RWPE2 (cell line): ENCODE measurements at places on chromosomes 4 and X.

- H3K4me3 ChIP-seq: no peak overlapping the region
- H3K4me1 ChIP-seq: no peaks in the 10 kb centered on the region
- DNase-seq: no peak
- no peaks in the 10 kb centered on the region for H3K36me3 ChIP-seq
- no peak overlapping the region for H3K27ac ChIP-seq
Observed at GRCh38 chrX:49754233-49754857, 58.6 kb upstream of the PAGE1 start.

DNA sequence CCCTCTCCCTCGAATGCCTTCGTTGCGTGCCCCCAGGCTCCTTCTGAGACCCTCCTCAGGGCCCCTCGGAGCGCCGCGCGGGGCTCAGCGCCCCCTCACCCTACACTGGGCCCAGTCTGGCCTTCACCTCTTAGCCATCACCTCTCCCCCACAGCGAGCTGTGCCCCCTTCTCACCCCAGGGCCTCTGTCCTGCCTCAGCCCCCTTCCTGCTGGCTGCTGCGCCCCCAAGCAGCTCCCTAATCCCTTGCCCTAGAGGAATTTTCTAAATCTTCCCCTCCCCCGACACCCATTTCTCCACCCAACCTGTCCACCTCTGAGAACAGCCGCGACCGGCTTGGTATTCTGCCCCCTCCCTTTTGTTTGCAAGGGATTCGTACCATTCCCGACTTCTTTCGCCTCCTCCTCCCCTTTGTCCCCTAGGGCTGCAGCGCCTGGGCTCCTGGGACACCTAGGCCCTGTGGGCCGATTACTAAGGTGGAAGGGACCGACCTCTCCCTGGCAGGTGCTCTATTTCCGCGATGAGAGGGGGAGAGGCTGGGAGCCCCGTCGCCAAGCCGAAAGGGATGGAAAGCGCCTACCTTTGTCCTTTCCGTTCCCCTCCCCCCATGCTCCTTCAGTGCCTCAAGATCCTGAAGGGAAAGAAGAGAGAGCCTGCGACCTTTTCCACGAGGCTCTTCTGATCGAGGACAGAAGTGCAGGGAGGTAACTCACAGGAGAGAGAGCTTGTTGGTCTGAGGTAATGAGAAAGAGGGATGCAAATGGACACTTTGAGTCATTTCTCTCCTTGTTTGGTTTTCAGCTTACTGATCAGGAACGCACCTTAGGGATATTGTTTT, 10.9 kb downstream of the DLG3 start:
- no peaks in the 10 kb centered on the region; the same call in 1 of the 2 replicates for H3K36me3 ChIP-seq
- H3K27me3 ChIP-seq: no peaks in the 10 kb centered on the region
- H3K27ac ChIP-seq: peak overlapping the region; percentile 58
- peak overlapping the region; percentile 60 for H3K4me3 ChIP-seq
- DNase-seq: no peak
- no peaks in the 10 kb centered on the region for H3K4me1 ChIP-seq

- peaks cover 4% of the 10 kb centered on the region for H3K36me3 ChIP-seq
- no peak for DNase-seq
- no peaks in the 10 kb centered on the region for H3K4me1 ChIP-seq
- no peaks in the 10 kb centered on the region for H3K27me3 ChIP-seq
- no peak overlapping the region for H3K4me3 ChIP-seq
Observed at GRCh38 chrX:154030266-154030665, 10.6 kb upstream of the IRAK1 start.

DNA sequence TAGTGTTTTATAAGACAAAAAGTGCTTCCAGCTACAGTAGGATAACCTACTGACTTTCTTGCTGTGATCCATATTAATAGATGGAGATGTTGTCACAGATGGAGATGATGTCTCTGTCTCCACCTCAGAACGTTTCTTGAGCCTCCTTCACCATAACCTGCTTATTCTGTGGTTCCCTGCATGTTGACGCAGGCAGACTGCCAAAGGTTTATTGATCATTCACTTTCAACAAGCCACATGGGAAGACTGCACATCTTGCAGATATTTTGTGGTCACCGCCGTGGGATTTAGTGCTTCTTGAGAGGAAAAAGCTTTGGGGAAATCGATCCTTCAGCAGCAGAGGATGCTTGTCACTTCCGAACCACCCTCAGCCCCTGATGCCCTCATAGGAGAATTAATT, 943.0 kb upstream of the PRKX start:
- no peak for DNase-seq
- H3K36me3 ChIP-seq: no peaks in the 10 kb centered on the region
- H3K27me3 ChIP-seq: no peaks in the 10 kb centered on the region

- H3K27me3 ChIP-seq: no peaks in the 10 kb centered on the region
- no peak for DNase-seq
- H3K4me1 ChIP-seq: peaks cover 6% of the 10 kb centered on the region
- H3K36me3 ChIP-seq: peaks cover 43% of the 10 kb centered on the region
Observed at GRCh38 chr4:55859711-55860110, 6.3 kb downstream of the EXOC1 start.

DNA sequence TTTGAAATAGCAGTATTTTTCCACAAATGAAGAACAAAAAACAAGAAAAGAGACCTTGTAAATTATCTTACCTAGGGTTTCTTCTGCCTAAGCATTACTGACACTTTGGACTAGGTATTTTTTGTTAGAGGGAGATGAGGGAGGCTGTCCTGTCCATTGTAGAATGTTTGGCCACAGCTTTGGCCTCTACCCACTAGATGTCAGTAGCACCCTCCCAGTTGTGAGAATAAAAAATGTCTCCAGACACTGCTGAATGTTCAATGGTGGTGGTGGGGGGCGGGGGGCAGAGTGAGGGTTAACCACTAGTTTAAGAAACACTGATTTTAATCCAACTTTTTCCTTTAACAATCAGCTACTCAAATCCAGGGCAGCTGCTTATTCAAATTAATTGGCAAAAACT, 25.8 kb downstream of the OTUD4 start:
- H3K27ac ChIP-seq: no peak overlapping the region
- no peaks in the 10 kb centered on the region for H3K4me1 ChIP-seq
- no peaks in the 10 kb centered on the region for H3K27me3 ChIP-seq

- no peaks in the 10 kb centered on the region for H3K27me3 ChIP-seq
- no peaks in the 10 kb centered on the region for H3K36me3 ChIP-seq
- no peak overlapping the region for H3K4me3 ChIP-seq
- DNase-seq: no peak
- H3K4me1 ChIP-seq: no peaks in the 10 kb centered on the region
Observed at GRCh38 chrX:12327836-12328235, 189.6 kb downstream of the FRMPD4 start.

DNA sequence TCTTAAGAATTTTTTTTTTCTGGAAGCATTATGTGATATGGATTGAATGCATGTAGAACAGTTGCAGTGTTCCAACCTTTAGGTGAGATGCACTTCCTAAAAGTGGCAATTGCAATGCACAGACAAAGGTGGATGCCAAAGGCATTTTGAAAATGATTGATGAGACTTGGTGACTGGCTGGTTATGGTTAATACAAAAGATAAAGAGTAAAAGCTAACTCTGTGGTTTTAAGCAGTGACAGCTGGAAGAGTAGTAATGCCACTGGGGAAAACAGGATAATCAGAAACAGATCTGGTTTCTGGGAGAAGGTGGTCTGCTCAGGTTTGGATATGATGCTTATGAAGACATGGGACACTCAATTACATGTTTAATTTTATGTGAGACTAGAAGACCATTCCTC, 345.6 kb downstream of the RPA4 start:
- no peaks in the 10 kb centered on the region for H3K36me3 ChIP-seq
- no peak for DNase-seq
- no peak overlapping the region for H3K4me3 ChIP-seq
- H3K27me3 ChIP-seq: no peaks in the 10 kb centered on the region
- H3K27ac ChIP-seq: no peak overlapping the region

- H3K4me3 ChIP-seq: no peak overlapping the region
- H3K27ac ChIP-seq: no peak overlapping the region
- no peak for DNase-seq
- no peaks in the 10 kb centered on the region for H3K27me3 ChIP-seq
Observed at GRCh38 chr4:8376361-8377102, 64.0 kb downstream of the ACOX3 start.

- H3K4me3 ChIP-seq: no peak overlapping the region
- H3K27me3 ChIP-seq: no peaks in the 10 kb centered on the region
- H3K4me1 ChIP-seq: no peaks in the 10 kb centered on the region
- no peak for DNase-seq
Observed at GRCh38 chr4:152234571-152234970, 301.3 kb downstream of the FBXW7 start.

DNA sequence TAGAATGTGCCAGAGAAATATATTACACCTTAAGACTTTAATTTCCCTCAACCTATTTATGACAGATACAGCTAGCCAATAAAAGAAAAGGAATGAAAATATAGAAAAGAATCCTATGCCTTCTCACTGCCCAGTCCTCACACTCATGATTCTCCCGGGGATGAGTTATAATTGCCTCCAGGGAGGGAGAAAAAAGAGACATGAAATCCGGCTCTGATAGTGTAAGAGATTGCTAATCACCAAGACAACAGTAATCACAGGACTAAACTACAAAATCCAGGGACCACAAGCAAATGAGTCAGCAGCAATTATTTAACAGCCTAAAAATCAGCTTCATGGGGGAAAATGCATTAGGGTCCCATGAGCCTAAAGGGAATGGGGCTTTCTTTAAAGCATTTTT, 95.9 kb upstream of the DUSP21 start:
- no peaks in the 10 kb centered on the region for H3K4me1 ChIP-seq
- no peak overlapping the region for H3K4me3 ChIP-seq
- no peaks in the 10 kb centered on the region for H3K36me3 ChIP-seq
- DNase-seq: no peak

GRCh38 chrX:5236096-5236495, 992.6 kb downstream of the NLGN4X start:
- H3K27me3 ChIP-seq: no peaks in the 10 kb centered on the region
- no peak for DNase-seq
- H3K27ac ChIP-seq: no peak overlapping the region
- H3K4me1 ChIP-seq: no peaks in the 10 kb centered on the region

- H3K4me1 ChIP-seq: no peaks in the 10 kb centered on the region
- no peaks in the 10 kb centered on the region for H3K27me3 ChIP-seq
- no peak overlapping the region for H3K27ac ChIP-seq
- H3K36me3 ChIP-seq: no peaks in the 10 kb centered on the region
- H3K4me3 ChIP-seq: no peak overlapping the region
- no peak for DNase-seq
Observed at GRCh38 chr4:156496797-156497196, 474.8 kb downstream of the PDGFC start.

GRCh38 chr4:46016306-46016705, 107.5 kb downstream of the GABRG1 start:
- no peak overlapping the region for H3K4me3 ChIP-seq
- H3K27me3 ChIP-seq: no peaks in the 10 kb centered on the region
- H3K36me3 ChIP-seq: no peaks in the 10 kb centered on the region
- H3K27ac ChIP-seq: no peak overlapping the region

DNA sequence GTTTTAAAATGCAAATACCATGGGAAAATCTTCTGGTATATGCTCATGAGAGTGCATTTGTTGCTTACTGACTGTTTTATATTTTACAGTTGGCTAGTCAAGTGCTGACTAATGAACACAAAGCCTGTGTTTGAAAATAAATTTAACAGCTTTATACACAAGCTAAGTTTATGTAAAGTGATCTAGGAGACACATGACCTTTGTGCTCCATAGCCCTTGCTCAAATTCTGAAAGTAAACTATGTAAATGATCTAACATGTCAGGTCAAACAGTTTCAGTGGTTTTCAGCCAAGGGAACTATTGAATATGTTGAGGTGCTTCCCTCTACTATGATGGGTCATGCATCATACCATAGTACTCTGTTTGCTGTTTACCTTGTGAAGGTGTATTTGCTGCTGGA, 36.7 kb downstream of the DIAPH2 start:
- H3K27ac ChIP-seq: no peak overlapping the region
- DNase-seq: no peak
- no peaks in the 10 kb centered on the region for H3K36me3 ChIP-seq
- no peaks in the 10 kb centered on the region for H3K4me1 ChIP-seq
- H3K4me3 ChIP-seq: no peak overlapping the region

DNA sequence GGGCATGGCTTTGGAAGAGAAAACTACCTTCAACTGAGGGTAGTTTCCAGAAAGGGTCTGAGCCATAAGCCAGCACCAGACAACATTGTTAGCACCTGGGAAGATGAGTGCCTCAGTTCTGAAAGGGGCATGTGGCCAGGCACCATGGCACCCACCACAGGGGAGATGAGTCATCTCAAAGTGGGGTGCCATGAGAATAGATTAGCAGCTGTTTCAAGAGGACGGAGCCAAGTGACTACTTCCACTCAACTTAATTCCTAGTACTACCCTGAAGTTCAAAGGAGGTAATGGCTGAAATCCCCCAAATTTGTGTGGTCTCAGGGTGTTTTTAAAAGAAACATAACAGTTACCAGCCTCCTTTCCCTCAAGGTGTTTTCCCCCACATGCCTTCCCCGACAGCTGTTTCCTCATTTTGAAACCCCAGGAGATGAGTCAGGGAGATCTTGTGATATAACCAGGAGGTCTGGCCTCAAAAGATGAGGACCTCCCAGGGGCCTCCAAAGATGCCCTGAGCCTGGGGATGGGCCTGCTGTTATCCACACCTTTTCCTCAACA, 27.8 kb upstream of the FTHL17 start:
- no peaks in the 10 kb centered on the region for H3K27me3 ChIP-seq
- no peaks in the 10 kb centered on the region for H3K4me1 ChIP-seq
- no peak overlapping the region for H3K4me3 ChIP-seq
- no peak overlapping the region for H3K27ac ChIP-seq
- no peaks in the 10 kb centered on the region for H3K36me3 ChIP-seq
- DNase-seq: no peak

- no peak for DNase-seq
- no peak overlapping the region for H3K27ac ChIP-seq
- no peaks in the 10 kb centered on the region for H3K4me1 ChIP-seq
- no peaks in the 10 kb centered on the region for H3K27me3 ChIP-seq
- H3K4me3 ChIP-seq: no peak overlapping the region
Observed at GRCh38 chr4:93334003-93334402, 494.6 kb upstream of the ATOH1 start.

DNA sequence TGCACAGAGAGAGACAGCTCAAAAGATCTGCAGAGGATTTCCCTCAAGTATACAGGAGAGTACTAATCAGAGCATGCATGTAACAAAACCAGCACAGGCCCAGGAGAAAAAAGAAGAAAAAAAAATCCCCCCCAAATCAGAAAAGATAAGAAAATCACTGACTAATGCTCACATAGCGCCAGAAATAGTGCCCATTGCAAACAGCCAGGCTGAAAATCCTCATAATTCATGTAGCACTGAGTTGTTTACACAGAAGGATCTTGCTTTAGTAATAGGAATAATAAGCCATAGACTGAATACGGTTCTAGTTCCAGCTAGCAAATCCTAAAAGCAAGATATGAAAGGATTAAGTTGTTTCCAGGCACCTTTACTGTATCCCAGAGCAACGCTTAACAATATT, 51.8 kb upstream of the MAGEC2 start:
- H3K27me3 ChIP-seq: no peaks in the 10 kb centered on the region
- H3K36me3 ChIP-seq: no peaks in the 10 kb centered on the region
- no peak for DNase-seq

GRCh38 chrX:41607264-41607832, 81.4 kb upstream of the GPR34 start:
- H3K27ac ChIP-seq: no peak overlapping the region
- H3K36me3 ChIP-seq: no peaks in the 10 kb centered on the region
- no peaks in the 10 kb centered on the region for H3K27me3 ChIP-seq
